ENCODE measurements at places on chromosomes 1 and 21. TPM values are rescaled to one million over a fixed set of nuclear protein-coding genes. Genes with fewer than 3 reads are reported as not detected.

The MROH9 gene
- not detected for total RNA-seq

The OR2L5 gene
- not detected for total RNA-seq

The TNFAIP8L2 gene
- not detected for total RNA-seq

The PSRC1 gene
- total RNA-seq: 26.1 TPM

The CD247 gene
- not detected for total RNA-seq

The BTF3L4 gene
- total RNA-seq: 100 TPM

The ANKRD35 gene
- total RNA-seq: 0.31 TPM

The NFASC gene
- total RNA-seq: 6.9 TPM

The RSBN1 gene
- 29.1 TPM for total RNA-seq

The WNT3A gene
- total RNA-seq: not detected

The GUCA2A gene
- total RNA-seq: not detected

The HTR6 gene
- not detected for total RNA-seq

The TRIM58 gene
- 1.2 TPM for total RNA-seq

The NBPF4 gene
- total RNA-seq: not detected

The SLC5A9 gene
- 7.2 TPM for total RNA-seq

The BEND5 gene
- 23.9 TPM for total RNA-seq

The GPR37L1 gene
- total RNA-seq: 0.04 TPM

The POU2F1 gene
- total RNA-seq: 36.1 TPM

The MPZ gene
- total RNA-seq: 4.5 TPM
